ENCODE measurements at places on chromosomes 3 and 15.

GRCh38 chr3:136186344-136186743 is 9.8 kb downstream of the MSL2 start:
- no peak for DNase-seq

GRCh38 chr15:69225355-69226022 is 65.1 kb downstream of the GLCE start:
- DNase-seq, result no peak

DNA sequence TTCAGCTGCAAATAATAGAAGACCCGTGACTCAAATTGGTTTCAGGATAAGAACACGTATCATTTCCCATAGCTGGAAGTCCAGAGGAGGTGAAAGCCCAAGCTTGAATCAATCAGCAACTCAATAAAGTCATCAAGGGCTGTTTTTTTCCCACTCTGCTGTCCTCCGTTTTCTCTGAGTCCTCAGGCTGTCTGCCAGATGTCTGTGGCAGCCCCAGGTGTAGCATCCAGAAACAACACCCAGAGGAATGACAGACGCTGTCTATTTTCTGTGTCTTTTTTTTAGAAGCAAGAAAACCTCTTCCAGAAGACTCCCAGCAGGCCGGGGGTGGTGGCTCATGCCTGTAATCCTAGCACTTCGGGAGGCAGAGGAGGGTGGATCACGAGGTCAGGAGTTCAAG is 204.4 kb downstream of the FAM43A start:
- DNase-seq, result no peak

GRCh38 chr15:67931861-67932260 is 92.0 kb upstream of the RNU6-1 start:
- no peak for DNase-seq

DNA sequence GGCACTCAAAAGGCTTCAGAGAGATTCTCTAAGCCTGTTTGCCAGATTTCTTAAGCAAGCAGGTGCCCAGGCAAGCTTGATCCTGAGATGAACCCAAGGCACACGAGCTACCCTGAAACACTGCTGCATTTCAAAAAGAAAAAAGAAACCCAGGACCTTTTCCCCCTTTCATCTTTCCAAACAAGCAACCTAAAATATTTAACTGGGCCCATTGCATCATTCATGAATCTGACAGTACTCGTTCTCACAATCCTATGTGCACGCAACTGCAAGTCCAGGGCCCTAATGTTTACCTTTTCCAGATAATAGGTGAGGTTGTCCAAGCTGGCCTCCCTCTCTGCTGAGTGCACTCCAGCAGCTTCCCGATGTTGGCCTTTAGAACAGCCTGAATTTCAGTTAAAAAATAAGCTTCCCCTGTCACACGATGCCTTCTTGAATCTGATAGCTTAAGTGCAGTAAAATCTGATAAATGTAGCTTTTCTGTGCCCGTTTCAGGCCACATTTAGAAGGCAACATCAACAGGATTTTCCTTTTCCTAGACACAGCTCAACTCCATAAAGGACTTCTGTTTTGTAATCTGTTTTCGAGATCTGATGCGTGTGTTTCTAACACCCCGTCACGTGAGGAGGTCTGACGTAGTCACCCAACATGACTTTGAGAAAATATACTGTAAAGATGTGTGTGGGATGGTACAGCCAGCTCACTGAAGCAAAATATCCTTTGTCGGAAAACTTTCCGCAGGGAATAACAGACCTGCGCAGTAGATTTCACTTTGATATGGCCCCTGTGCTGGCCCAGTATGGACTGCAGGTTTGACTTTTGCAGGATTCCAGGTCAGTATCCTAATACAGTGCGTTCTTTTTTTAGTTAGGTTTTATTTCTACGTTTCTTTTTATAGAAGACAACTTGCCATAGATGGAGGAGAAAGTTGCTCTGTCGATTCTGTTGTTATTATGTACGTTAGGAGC is 55.1 kb upstream of the RASA2 start:
- no peak for DNase-seq

- no peak for DNase-seq
Measured at GRCh38 chr3:10459954-10460754, 45.2 kb downstream of the ATP2B2 start.

DNA sequence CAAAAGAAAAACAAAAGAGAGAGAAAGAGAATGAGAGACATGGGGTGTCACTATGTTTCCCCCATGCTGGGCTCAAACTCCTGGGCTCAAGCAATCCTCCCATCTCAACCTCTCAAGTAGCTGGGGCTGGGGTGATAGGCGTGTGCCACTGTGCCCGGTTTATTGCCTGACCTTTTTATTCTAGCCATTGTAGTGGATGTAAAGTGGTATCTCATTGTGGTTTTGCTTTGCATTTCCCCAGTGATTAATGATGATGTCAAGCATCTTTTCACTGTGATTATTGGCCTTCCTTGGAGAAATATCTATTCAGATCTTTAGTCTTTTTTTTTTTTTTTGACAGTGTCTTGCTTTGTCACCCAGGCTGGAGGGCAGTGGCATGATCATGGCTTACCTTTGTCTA is 37.7 kb upstream of the GK5 start:
- no peak for DNase-seq

- DNase-seq, result no peak
Measured at GRCh38 chr3:50138266-50139200, 16.6 kb upstream of the SEMA3F start.

GRCh38 chr3:48919215-48920138 is 835 bp downstream of the ARIH2 start:
- DNase-seq, result no peak

- DNase-seq, result peak; percentile 98
Measured at GRCh38 chr15:90716976-90717821, at the start of gene BLM. Gene BLM, plus strand, starts transcription at chr15:90717346. Its CDS starts 30,047 bp downstream, at chr15:90747393.

- DNase-seq, result no peak
Measured at GRCh38 chr3:10694179-10694578, 121.8 kb upstream of the SLC6A11 start.

DNA sequence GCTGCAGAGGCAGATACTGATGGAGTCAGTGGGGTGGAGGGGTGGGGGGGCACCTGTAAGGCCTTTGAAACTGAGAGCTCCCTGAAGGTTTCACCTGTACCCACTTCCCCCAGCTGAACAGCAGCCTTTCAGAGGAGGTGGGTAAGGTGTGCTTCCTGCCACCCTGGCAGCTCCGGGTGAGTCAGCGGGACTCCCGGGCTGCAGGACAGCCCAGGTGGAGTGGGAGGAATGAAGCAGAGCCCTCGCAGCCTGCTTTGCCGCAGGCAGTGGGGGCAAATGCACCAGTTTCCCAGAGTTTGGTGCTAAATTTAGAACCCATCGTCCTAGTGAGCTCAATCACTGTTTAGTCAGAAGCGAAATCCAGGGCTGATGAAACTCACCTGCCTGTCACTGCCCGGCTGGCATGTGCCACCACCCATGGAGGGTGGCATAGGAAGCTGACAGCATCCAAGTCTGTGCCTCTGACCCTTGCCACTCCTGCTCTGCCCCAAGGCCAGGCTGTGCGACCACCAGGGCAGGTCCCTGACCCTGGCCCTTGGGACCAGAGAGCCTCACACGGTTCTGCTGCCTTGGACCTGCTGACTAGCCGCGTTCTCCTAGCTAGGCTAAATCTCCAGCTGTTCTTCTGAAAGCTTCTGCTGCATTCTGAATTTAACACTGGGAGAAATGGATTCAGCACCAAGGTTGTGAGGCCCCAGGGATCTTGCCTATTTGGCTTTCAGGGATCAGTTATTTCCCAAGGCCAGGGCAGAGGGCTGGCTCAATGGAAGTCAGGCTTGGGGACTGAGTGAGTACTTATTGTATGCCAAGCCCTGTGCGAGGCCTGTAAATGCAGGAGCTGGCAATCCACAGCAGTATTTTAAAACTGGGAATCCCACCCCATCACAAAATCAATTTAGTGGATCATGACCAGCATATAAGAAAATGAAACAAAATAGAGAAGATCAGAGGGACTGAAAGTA is 67.3 kb upstream of the RASGRF1 start:
- DNase-seq, result no peak

GRCh38 chr3:23085261-23085660 is 117.9 kb upstream of the UBE2E2 start:
- no peak for DNase-seq

- DNase-seq, result no peak
Measured at GRCh38 chr3:39428745-39429201, 22.3 kb downstream of the RPSA start.

- DNase-seq, result peak; percentile 20
Measured at GRCh38 chr3:124565013-124565412, 165.2 kb upstream of the UMPS start.

GRCh38 chr15:48029642-48030041 is 91.1 kb upstream of the SLC24A5 start:
- DNase-seq, result no peak

DNA sequence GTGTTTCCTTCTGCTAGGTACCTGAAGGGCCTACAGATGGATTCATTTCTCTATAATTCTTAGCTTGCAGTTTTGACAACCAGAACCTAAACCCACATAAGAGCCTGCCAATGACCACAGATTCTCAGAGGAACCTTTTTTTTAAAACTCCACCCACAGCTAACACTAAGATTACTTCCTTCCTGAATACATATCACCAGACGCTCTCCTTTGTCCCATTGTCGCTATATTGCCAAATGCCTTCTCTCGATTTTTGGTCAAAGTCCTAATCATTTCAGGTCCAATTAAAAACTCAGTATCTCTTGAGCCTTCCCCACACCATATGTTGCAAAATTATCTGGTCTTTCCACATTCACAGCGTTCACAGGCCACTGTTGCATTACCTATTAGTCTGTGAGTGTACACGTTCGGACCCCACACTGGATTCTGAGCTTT is 12.4 kb downstream of the ZNF710 start:
- DNase-seq, result no peak
